ENCODE measurements at places on chromosomes 2 and 18. TPM values are rescaled to one million over a fixed set of nuclear protein-coding genes. Genes with fewer than 3 reads are reported as not detected.

- no peaks in the 10 kb centered on the region for H3K27me3 ChIP-seq
- H3K4me1 ChIP-seq, result peaks cover 38% of the 10 kb centered on the region
- no peak overlapping the region for H3K27ac ChIP-seq
- DNase-seq, result no peak
Observed at GRCh38 chr18:23244401-23244800, 109.1 kb downstream of the CABLES1 start.

DNA sequence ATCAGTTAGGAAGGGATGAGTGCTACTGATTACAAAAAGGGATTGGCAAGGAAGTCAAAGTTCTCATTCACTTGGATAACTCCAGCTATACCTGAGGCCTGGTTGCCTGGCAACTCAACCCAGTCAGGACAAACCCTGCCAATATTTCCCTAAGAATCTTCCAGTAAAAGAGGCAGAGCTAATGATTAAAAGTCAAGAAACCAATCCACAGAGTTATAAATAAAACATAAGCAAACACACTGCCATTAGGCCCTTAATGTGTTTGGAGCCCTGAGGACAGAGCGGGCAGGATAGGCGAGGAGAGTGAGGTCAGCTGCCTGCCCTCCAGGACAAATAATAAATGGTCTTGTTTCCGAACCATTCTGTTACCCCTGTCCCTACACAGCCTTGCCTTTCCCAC, 215.6 kb upstream of the NABP1 start:
- H3K36me3 ChIP-seq, result no peaks in the 10 kb centered on the region
- H3K4me1 ChIP-seq, result no peaks in the 10 kb centered on the region
- no peak overlapping the region for H3K27ac ChIP-seq
- no peak overlapping the region for H3K4me3 ChIP-seq
- DNase-seq, result no peak

DNA sequence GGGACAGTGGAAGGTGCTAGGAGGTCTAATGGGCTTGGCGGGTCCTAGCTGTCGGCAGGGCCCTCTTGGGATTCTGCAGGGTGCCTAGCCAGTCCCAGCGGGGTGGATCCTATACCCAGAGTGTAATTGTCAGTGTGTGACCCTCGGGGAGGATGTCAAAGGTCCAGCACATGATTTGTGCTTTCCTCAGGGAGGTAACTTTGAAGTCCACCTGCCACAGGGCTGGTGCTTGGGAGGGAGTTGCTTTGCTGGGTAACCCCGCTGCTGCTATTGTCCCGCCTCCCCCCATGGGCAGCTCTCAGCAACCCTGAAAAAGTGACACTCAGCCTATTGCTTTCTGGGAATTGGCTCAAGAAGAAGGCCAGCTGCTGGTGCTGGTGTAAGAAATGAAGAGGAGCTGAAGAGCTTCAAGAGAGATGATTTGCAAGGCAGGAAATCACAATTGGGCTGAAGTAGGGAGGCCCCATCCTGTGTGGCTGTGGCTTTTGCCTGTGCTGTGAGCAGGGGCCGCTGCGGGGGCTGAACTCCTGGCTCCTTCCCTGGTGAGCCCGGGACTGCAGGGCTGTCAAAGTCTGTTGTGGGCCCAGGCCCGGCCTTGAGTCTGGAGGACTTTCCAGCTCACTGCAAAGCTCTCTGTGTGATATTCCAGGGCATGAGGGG, 36.4 kb downstream of the EMILIN2 start:
- H3K36me3 ChIP-seq, result no peaks in the 10 kb centered on the region
- H3K27ac ChIP-seq, result peak overlapping the region; percentile 83
- no peaks in the 10 kb centered on the region for H3K27me3 ChIP-seq
- peaks cover 45% of the 10 kb centered on the region for H3K4me1 ChIP-seq

GRCh38 chr2:200086911-200087310, 131.5 kb downstream of the MAIP1 start:
- no peak for DNase-seq
- H3K27me3 ChIP-seq, result no peaks in the 10 kb centered on the region
- H3K27ac ChIP-seq, result no peak overlapping the region
- H3K4me1 ChIP-seq, result no peaks in the 10 kb centered on the region
- no peaks in the 10 kb centered on the region for H3K36me3 ChIP-seq
- H3K4me3 ChIP-seq, result no peak overlapping the region

DNA sequence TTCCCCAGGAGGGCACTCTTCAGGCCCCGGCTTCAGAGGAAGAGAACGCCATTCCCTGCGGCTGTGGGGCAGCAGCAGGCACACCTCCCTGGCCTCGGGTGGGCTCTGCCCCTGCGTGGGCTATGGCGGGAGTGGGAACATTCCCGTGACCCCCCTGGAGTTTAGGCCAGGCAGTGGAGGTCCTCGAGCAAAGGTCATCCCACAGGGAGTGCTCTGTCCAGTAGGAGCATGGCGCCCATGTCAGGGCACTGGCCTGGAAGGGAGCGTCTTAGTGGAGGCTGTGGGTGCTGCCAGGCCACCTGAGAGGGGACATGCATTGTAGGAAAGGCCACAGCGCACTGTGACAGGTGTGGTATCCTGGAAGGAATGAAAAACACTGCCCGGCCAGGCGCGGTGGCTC, 9.2 kb upstream of the NFATC1 start:
- H3K4me1 ChIP-seq, result peaks cover 21% of the 10 kb centered on the region
- H3K36me3 ChIP-seq, result no peaks in the 10 kb centered on the region
- peaks cover 50% of the 10 kb centered on the region for H3K27me3 ChIP-seq
- no peak overlapping the region for H3K27ac ChIP-seq
- no peak overlapping the region for H3K4me3 ChIP-seq

GRCh38 chr2:180577567-180577966, 402.8 kb upstream of the UBE2E3 start:
- H3K27me3 ChIP-seq, result no peaks in the 10 kb centered on the region

DNA sequence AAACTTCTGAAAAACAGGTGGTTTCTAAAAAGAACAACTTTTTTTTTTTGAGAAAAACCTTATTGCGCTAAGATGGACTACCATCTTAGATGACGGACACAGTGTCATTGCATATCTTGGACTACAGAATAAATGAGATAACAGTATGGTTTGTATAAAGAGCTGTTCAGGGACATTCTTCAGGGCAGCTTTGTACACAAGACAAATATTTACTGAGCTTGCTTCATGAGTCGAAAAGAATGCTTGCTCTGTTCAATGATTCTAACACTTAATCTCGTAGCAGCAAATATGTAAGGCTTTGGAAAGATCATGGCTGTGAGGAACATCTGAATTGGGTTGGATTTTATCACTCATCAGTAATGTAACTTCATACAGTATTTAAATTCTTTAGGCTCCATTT, 282.5 kb upstream of the CWC22 start:
- DNase-seq, result no peak
- H3K4me1 ChIP-seq, result no peaks in the 10 kb centered on the region
- no peak overlapping the region for H3K27ac ChIP-seq

DNA sequence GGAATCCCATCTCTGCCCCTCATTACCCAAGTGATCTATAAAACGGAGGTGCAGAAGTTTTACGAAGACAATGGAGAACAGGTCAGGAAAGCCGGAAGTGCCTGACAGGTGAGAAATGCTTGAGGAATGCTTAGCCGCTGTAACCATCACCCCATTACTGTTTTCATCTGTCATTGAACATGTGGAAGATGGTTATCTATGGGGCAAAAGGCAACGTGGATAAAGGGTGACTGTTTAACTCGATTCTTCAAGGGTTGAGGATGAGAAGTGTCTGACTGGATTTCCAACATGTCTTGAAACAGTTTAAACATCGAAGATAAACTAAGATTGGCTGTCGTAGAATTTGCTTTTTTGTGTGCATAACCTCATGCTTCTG, 17.3 kb downstream of the HK2 start:
- no peaks in the 10 kb centered on the region for H3K27me3 ChIP-seq
- H3K4me1 ChIP-seq, result peaks cover 17% of the 10 kb centered on the region
- no peak overlapping the region for H3K4me3 ChIP-seq

- no peak overlapping the region for H3K4me3 ChIP-seq
- H3K36me3 ChIP-seq, result no peaks in the 10 kb centered on the region
- no peaks in the 10 kb centered on the region for H3K4me1 ChIP-seq
- peak; percentile 51 for DNase-seq
Observed at GRCh38 chr2:7014174-7014640, 97.0 kb downstream of the RNF144A start.

DNA sequence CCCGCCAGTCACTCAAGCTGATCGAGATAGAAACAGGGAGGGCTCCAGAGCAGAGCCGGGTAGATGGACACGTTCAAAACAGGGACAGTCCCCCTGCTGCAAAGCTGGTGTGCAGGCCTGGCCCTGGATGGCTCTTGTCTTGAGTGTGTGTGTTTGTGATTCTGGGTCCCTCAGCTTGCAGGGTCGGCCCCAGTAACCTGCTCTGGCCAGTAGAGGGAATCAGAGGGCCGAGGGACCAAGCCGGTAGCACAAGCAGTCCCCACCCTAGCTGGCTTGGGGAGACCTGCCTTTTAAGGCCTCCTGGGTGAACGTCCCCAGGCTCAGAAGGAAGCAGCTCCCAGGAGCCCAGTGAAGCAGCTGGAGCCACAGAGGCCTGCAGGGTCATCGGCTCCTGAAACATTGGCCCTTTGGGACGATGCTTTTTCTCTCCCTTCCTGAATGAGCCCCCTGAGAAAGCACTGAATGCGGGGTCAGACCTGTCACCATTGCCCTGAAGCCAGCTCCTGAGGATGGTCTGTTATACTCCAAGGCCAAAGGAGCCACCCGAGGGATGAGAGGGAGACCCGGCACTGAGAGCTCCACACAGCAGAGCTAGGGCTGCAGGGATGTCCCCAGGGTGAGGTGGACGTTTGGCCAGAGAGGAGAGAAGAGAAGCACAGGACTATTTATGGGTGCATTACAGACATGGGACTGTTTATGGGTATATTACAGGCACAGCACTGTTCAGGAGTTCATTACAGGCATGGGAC, 15.4 kb upstream of the MLPH start:
- peaks cover 11% of the 10 kb centered on the region for H3K27me3 ChIP-seq
- no peak overlapping the region for H3K4me3 ChIP-seq
- no peak overlapping the region for H3K27ac ChIP-seq
- no peak for DNase-seq
- peaks cover 14% of the 10 kb centered on the region for H3K4me1 ChIP-seq
- no peaks in the 10 kb centered on the region for H3K36me3 ChIP-seq

DNA sequence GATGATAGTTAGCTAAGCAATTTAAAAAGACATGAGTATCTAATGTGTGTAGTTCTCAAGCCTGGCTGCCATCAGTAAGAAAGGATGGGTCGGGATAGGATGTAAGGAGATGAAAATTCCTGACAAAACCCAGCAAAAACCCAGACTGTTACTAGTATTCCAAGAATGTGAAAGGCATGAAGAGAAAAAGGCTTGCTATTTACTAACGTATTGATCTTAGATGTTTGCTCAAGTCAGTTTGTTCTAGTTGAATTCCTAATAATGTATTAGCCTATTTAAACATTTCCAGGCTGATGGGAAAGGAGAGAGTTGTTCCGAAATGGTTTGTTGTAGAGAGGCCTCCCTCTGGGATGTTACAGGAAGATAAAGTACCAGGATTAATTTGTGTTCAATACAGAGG, 88.2 kb downstream of the ZNF532 start:
- H3K36me3 ChIP-seq, result no peaks in the 10 kb centered on the region
- DNase-seq, result no peak
- H3K4me1 ChIP-seq, result no peaks in the 10 kb centered on the region

- H3K27me3 ChIP-seq, result no peaks in the 10 kb centered on the region
- H3K27ac ChIP-seq, result no peak overlapping the region
- H3K4me1 ChIP-seq, result no peaks in the 10 kb centered on the region
- peak; percentile 19 for DNase-seq
Observed at GRCh38 chr18:5515011-5515784, 28.6 kb downstream of the EPB41L3 start.

DNA sequence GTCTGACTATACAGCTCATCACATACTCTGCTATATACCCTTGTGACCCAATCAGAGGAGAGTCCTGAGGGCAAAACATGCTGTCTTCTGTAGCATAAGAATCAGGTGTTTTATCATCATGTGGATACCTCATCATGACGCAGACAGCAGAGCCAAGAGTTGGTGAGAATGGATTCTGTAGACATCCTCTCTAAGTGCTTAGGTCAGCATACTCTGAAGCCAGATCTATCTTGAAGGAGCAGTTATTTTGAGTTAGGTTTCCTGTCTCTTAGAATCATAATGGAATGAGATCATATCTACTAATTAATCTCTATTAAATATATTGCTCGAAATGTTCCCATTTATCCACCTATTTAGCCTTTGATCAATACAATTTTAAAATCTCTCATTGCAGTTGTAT, 190.2 kb upstream of the KCNH7 start:
- H3K4me3 ChIP-seq, result no peak overlapping the region
- DNase-seq, result no peak
- H3K27ac ChIP-seq, result no peak overlapping the region
- H3K27me3 ChIP-seq, result no peaks in the 10 kb centered on the region
- no peaks in the 10 kb centered on the region for H3K4me1 ChIP-seq

DNA sequence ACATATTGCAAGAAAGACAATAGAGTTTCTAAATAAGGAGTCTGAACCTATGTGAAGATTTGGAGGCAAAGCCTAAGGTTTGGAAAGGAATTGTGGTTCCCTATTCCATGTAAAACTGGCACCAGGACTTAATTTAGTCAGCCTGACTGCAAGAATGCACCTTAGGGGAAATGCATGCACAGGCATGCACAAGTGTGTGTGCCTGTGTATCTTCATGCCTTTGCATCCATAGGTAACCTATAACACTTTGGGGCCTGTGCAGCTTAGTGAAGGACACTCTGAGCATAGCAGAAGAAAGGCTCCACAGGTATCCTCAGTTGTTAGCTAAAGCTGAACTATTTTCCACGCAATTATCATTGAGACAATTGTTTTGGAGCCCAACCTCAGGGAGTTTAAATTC, 73.4 kb downstream of the RPRM start:
- H3K27ac ChIP-seq, result no peak overlapping the region
- no peak overlapping the region for H3K4me3 ChIP-seq
- no peaks in the 10 kb centered on the region for H3K36me3 ChIP-seq
- no peak for DNase-seq
- no peaks in the 10 kb centered on the region for H3K4me1 ChIP-seq

GRCh38 chr2:119293254-119293653, 69.6 kb downstream of the STEAP3 start:
- H3K4me3 ChIP-seq, result no peak overlapping the region
- H3K36me3 ChIP-seq, result no peaks in the 10 kb centered on the region
- no peaks in the 10 kb centered on the region for H3K4me1 ChIP-seq
- H3K27ac ChIP-seq, result no peak overlapping the region

Gene PFN4
- total RNA-seq, result 0.90 TPM

Gene ATP6V1C2
- total RNA-seq, result 0.57 TPM

Gene NHEJ1
- 12.3 TPM for total RNA-seq

Gene DBI
- 108 TPM for total RNA-seq

Gene HJURP
- total RNA-seq, result 29.7 TPM

Gene CFAP221
- 0.14 TPM for total RNA-seq

Gene SMYD1
- total RNA-seq, result 0.42 TPM

Gene IL36A
- 0.99 TPM for total RNA-seq
